A172 (cell line): ENCODE measurements at places on chromosomes 3 and 15. TPM values are rescaled to one million over a fixed set of nuclear protein-coding genes. Genes with fewer than 3 reads are reported as not detected.

DNA sequence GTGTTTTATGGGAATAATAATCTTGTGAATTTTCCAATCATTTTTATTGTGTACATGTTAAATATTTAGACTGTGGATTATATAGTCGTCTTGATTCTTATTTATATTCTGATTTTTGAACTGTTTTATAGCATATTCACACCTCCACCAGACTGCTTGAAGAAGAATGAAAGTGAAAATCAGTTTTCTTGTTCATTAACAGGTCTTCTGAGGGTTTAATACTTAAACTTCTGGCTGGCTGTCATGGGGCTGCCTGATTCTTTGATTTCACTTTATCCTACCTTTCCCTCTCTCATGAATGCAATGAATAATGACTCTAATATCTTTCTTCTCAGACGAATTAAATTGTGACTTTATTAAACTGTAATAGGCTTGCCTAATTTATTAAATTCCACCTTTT is 56.2 kb downstream of the ATP2C1 start:
- no peak for DNase-seq

The ITIH4 gene
- 0.69 and 1.1 TPM in 2 replicates for total RNA-seq

- DNase-seq, result peak; percentile 61
Observed at GRCh38 chr3:33636125-33636850, 81.8 kb downstream of the CLASP2 start.

DNA sequence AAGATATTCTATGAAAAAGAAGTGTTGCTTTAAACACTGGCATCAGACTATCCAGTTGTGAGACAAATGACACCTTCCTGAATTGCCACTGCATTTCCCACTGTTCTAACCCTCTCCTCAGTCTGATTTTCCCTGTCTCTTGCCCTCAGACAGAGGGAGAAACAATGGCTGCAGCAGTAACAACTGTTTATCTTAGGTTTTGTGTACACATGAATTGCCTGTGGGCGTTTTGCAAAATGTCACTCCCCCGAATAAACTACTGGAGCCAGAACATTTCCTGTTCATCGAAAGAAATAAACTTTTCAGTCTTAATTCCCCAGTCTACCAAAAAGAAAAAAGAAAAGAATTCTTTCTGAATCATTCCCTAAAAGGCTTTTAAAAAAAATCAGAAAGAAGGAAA is 155.1 kb downstream of the MAGI1 start:
- no peak for DNase-seq

DNA sequence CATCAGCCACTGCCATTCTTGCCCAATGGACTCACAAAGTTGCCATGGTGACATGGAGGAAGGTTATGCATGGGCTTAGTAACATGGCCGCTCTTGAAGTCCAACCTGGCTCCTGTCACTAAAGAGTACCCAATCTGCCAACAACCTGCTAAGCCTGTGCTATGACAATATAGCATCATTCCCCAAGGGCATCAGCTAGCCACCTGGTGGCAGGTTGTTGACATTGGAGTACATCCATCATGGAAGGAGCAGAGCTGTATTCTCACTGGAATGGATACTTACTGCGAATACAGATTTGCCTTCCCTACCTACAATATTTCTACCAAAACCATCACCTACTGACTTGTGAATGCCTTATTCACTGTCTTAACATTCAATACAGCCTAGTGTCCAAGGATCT is 138.9 kb upstream of the RORA start:
- DNase-seq, result no peak

The CRTAP gene
- 416 and 442 TPM in 2 replicates for total RNA-seq

The GOLGA6L22 gene
- total RNA-seq, result not detected in 2 replicates

The CFAP100 gene
- not detected in 2 replicates for total RNA-seq

The CCR4 gene
- total RNA-seq, result not detected in 2 replicates

The GNAT1 gene
- total RNA-seq, result not detected in 2 replicates

GRCh38 chr3:184635126-184635525 is 73.5 kb downstream of the EPHB3 start:
- DNase-seq, result peak; percentile 14

DNA sequence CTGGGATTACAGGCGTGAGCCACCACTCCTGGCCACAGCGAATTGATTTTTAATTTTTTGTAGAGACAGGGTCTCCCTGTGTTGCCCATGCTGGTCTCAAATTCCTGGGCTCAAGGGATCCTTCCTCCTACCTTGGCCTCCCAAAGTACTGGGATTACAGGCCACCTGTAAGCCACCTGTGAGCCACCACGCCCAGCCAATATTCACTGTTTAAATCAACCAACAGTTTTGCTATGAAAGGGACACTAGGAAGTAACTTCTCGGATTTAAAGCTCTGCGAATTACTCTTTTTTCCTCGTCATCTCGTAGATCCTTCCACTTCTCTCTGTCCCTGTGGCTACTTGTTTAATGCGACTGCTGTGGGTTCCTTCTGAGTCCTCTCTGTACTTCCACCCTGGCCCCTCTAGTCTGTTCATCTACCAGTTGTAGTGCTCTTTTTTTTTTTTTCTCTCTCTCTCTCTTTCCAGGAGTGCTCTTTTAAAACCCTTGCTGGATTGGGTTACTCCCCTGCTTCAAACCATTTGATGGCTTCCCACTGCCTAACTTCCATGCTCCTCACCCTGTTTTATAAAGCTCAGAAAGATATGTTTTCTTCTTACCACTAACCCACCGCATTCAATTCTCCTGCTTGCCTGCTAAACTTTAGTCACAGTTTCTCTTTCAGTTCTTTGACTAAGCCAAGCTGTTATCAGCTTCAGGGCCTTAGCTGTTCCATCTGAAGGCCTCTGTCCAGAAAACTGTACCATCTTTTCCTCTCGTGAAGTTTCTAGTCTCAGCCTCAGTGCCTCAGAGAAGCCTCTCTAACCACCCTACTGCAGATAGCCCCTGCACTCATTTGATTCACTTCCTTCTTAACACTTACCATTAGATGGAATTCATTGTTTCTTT is 12.4 kb downstream of the RTF1 start:
- DNase-seq, result no peak

GRCh38 chr3:66989860-66990696 is 8.0 kb upstream of the KBTBD8 start:
- peak; percentile 7 for DNase-seq

- no peak for DNase-seq
Observed at GRCh38 chr15:95680728-95681127, 649.8 kb upstream of the NR2F2 start.

DNA sequence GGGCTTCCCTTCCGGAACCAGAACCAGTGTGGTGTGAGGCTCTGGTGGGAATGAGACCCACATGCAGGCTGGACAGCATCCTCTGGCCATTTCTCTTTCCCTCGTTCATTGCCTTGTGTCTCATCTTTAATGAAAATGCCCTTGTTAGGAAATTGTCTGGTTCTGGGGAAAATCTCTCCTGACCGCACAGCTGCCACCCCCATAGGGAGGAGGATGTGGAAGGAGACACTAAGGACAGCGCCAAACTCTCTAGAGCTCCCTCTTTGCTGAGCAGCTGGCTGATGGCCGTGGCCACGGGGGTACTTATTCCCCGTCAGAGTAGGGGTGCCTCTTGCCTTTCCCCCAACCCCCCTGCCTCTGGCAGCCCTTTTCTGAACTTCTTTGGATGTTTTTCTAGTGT is 297.6 kb upstream of the C2CD4B start:
- no peak for DNase-seq

The CADM2 gene
- total RNA-seq, result not detected in 2 replicates

DNA sequence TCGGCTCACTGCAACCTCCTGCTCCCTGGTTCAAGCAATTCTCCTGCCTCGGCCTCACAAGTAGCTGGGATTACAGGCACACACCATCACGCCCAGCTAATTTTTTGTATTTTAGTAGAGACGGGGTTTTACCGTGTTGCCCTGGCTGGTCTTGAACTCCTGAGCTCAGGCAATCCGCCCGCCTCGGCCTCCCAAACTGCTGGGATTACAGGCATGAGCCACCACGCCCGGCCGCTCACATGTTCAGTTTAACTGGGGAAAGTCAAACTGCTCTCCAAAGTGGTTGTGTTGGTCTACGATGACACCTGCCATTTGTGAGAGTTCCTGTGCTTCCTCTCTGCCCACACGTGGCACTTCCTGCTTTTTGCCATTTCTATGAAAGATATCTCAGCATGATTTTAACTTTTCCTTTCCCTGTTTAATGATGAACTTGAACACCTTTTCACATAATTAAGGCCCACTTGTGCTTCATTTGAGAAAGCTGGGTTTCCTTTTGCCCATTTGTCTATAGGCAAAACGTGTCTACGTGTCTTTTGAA is 877 bp upstream of the GP5 start:
- DNase-seq, result no peak

DNA sequence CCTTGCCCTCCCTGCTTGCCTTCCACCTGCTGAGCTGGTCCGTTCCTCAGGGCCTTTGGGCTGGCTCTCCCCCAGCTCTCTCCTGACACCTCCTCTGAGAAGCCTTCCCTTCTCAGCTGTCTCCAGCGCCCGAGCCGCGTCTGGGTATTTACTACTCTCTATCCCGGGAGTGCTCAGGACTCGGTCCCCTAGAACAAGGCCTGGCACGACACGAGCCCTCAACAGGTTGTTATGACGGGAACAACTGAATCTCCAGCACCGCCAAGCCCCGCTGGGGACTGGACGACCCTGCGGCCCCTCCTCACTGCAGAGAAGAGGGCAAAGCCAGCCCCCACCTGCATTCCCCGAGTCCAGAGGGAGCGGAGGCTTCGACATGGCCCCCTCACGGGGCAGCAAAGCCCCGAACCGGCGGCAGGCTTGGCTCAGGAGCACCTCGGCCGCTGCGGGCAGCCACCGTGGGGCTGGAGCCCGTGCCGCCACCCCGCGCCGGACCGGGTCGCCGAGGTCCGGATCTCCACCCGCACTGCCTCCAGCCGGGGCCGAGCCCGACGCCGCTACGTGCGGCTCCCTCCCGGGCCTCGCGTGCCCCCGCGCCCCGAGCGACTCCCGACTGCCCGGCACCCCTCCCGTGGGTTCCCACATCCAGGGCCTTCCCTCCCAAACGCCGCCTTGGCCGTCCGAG is 792 bp downstream of the TPRA1 start:
- no peak for DNase-seq

- no peak for DNase-seq
Observed at GRCh38 chr3:167992381-167992780, 103.3 kb downstream of the GOLIM4 start.

DNA sequence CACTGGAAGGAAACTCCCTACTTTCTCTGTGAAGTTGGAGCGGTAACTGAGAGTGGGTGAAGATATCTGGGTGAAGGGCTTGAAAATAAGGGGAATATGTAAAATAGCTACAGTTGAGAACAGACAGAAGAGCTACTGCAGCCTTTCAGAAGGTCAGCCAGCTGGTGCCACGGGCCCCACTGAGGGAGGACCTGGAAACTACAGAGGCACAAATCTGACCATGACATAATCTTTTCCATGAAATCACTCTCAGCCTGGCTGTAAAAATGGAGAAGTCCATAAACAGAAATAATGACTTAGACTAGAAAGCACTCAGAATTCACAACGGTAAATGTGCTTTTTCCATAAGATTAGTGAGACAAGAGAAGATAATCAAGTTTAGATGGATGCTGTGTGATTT is 46.4 kb downstream of the ST3GAL6 start:
- no peak for DNase-seq

- peak; percentile 74 for DNase-seq
Observed at GRCh38 chr15:60392601-60392985, 5.2 kb downstream of the ANXA2 start.

The TMEM207 gene
- total RNA-seq, result 0.21 TPM in 1 of 2 replicates, not detected in the other

The TTLL13 gene
- total RNA-seq, result not detected in 2 replicates

The GLCE gene
- 12.5 and 17.8 TPM in 2 replicates for total RNA-seq

- DNase-seq, result no peak
Observed at GRCh38 chr3:189507856-189508255, 123.3 kb upstream of the TP63 start.

- DNase-seq, result peak; percentile 26
Observed at GRCh38 chr15:78878356-78878755, 5.7 kb downstream of the MORF4L1 start.

The TFG gene
- 122 and 126 TPM in 2 replicates for total RNA-seq

DNA sequence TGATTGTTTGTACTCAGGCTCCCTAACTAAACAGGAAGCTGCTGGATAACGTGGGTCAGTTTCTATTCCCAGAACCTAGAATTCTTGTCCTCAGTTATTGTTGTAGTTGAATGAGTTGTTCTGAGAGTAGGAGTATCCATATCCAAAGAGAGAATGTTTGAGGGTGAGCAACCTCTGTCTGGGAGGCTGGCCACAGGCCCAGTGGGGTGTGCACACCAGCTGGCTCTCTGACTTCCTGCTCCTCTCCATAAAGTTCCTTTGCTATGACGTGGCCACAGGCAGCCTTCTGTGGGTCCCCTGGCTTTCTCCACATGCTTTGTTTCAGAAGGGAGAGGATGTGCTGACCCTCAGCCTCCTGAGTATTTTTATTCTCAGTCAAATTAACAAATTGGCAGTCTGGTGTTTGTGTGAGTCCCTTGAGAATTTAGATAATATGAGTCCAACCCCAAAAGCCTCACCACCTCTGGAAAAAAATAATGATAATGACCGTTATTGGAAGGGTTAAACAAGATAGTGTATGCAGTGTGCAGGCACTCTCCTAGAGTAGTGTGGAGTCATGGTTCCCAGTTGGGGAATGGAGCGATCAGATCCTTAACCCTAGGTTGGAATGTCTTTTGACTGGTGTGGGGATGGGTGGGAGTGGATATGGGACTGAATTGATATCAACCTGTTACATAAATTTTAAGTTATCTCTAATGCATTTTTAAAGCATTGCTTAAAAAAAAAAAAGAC is 47.6 kb upstream of the MED12L start:
- DNase-seq, result peak; percentile 95

The PLIN1 gene
- total RNA-seq, result not detected in 2 replicates

GRCh38 chr3:44482721-44483120 is 5.3 kb upstream of the ZNF445 start:
- no peak for DNase-seq

GRCh38 chr15:45827275-45827674 is 192.4 kb downstream of the SQOR start:
- no peak for DNase-seq

DNA sequence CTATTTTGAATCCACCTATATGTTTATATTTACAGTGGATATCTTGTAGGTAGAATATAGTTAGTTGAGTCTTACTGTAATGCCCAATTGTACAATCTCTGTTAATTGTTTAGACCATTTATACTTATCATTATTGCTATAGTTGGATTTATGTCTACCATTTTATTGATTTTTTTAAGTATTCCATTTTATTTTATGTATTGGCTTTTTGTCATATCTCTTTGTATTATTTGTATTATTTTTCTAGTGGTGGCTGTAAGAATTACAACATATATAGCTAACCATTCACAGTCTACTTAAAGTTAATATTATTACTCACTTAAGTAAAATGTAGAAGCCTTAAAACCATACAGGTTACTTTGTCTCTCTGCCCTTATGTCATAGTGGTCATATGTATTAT is 46.1 kb downstream of the SLC2A2 start:
- no peak for DNase-seq

DNA sequence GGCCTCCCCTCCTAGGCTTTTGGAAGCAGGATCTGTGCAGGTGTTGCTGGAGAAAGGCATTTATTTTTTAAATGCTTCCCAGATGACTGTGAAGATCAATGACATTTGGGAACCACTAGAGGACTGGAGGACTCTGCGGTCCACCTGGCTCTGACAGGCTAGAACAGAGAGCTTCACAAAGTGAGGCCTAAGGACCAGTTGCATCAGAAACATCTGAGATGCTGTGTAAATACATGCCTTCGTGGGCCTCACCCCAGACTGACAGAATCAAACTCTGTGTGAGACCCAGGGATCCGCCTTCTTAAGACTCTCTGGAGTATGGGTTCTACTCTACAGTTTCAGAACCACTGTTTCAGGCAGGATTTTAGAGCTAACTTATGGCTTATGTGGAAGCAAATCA is 105.0 kb upstream of the ICE2 start:
- no peak for DNase-seq

The TP53BP1 gene
- 42.3 and 43.7 TPM in 2 replicates for total RNA-seq

The AGBL1 gene
- not detected in 2 replicates for total RNA-seq

The PLA1A gene
- not detected in 2 replicates for total RNA-seq
